Effector CD4-positive, alpha-beta T cell (primary cell): ENCODE measurements at places on chromosomes 5 and 9.

DNA sequence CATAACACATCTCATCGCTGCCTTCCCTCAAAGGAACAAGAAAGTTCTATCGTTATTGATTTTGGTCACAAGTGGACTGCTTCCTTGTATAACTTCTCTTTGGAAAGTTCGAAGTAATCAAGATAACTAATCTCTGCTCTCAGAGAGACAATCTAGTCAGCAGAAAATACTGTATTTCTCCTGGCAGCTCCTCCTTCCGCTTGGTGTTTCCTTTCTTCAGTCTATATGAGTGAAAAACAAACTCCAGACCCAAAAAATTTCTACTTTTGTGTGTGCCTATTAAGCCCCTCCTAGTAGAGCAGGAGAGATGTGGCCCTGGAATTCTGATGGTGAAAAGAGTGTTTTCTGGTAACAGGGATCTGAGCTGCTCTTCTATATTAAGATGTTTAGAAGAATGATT, 24.5 kb downstream of the OSTF1 start:
- no peak for DNase-seq

GRCh38 chr9:2725898-2726649, 8.8 kb downstream of the KCNV2 start:
- DNase-seq: no peak

GRCh38 chr5:177353093-177353492, 1.6 kb upstream of the LMAN2 start:
- no peak for DNase-seq

- no peak for DNase-seq
Measured at GRCh38 chr5:43244823-43245565, 53.0 kb downstream of the NIM1K start.

GRCh38 chr5:156407251-156407650, 80.3 kb downstream of the SGCD start:
- no peak for DNase-seq

DNA sequence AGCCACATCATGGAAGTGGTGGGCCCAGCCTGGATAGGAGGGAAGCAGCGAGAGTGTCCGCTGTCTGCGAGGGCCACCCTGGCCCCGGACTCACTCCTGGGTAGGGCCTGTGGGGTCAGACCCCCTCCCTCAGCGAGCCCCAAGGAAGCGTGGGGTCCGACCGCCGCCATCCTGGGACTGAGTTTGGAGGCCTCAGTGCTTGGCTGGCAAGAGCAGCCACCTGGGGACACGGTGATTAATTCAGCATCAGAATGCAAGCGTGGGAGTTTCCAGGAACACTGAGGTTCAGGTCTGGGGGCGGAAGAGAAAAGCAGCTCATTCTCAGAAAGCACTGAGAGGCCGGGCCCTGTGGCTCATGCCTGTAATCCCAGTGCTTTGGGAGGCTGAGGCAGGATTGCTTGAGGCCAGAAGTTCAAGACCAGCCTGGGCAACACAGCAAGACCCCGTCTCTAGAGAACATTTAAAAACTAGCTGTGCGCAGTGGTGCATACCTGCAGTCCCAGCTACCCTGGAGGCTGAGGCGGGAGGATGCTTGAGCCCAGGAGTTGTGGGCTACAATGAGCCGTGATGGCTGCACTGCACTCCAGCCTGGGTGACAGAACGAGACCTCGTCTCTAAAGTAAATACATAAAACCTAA, 18.3 kb upstream of the CAMSAP1 start:
- no peak for DNase-seq

DNA sequence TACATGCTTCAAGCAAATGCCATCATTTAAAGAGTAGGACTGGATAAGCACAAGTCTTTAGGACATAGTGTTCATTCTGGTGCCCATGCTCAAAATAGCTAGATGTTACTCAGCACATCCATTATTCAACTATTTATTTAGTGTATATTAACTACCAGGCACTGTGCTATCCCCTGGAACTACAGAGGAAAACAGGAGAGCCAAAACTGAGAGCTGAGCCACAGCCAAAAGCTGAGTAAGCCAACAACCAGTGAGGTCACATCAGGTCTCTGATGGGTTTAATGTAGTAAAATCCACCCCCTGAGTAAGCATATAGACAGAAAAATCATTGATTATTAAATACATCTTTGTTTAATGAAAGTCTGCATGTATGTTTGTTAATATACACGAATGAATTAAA, 469.3 kb upstream of the DMAC1 start:
- no peak for DNase-seq

DNA sequence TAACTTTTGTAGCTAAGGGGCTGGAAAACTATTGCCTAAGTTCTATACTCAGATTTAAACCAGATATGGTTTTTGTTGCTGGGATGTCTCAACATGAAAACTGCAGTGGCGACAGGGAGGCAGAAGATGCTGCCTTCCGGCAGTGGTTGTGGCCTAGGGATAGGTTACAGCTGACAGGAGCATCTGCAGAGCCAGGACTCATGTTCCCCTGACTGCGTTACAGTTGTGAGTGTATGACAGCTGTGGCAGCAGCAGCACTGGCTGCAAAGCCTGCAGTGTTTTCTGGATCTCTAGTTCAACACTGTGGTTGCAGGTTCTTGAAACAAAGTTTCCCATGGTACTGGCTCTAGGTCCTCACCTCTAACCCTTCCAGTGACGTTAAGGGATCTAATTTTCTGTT, 498.8 kb upstream of the CDH18 start:
- no peak for DNase-seq

DNA sequence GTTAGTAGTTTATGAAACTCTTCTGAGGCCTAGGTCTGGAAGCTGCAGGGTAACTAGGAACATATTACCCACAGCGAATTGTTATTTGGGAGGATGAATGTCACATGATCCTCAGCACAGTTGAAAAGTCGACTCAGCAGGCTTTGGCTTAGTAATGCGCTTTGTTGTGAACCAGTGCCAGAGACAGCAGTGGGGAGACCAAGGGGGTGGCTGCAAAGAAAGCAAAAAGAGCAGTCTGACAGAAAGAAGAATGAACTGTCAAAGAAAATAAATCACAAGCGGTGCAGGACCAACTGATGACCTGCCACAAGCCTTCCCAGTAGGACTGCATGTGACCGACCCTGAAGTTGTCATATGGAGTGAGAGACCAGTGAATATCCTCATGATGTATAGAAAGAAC, 170.0 kb downstream of the CCDC171 start:
- no peak for DNase-seq

DNA sequence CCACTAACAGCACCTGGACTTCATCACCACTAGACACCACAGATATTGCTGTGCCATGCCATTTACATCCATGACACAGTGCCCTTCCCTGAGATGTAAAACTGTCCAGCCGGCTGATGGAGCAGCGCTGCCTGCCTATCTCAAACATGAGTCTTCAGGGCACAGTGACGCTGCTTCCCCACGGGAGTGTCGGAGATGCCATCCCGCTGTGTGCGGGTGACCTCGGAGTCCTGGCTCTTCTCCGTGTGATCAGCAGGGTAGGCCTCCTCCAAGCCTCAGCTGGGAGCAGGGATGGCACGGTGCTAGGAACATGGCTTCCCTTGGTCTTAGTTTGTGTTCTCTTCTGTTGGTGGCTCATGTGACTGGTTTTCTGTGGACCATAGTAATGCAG, 130.3 kb upstream of the FAM120A start:
- no peak for DNase-seq

- no peak for DNase-seq
Measured at GRCh38 chr9:125407432-125407973, 145.9 kb downstream of the GAPVD1 start.

DNA sequence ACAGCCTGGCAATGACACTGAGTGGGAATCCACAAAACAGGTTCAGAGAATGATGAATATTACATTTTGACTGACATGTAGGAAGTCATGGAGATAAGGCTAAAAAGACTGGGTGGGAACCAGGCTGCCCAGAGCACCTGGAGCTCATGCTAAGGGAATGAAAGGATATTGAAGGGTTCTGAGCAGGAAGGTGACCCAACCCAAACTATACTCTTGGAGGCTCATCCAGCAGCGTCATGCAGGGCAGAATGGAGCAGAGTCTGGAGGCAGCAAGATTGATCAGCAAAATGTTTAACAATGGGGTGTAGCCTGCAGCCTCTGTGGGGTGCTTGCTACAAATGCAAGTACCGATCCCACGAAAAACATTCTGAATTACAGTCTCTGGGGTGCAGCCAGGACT, 120.2 kb downstream of the PSD2 start:
- no peak for DNase-seq

- no peak for DNase-seq
Measured at GRCh38 chr9:8262625-8263622, 463.3 kb upstream of the DMAC1 start.

- peak; percentile 81 for DNase-seq
Measured at GRCh38 chr9:98263482-98264357, 8.3 kb upstream of the TBC1D2 start.

DNA sequence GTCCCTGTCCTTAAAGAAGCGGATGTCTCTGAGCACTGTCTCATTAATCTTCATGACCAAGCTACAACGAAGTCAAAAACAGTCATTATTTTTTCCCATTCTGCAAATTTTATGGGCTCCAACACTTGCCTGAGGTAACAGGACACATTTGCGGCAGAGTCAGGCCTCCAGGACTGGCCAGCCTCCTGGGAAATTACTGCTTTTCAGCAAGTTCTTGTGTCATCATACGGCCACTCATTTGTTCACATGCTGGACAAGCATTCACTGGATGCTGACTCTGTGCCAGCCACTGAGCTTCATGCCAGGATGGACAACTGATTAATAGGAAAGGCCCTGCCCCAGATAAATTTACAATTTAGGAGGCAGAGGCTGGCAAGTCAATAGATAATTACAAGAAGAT, 305.7 kb downstream of the ACTL7B start:
- DNase-seq: no peak

- DNase-seq: no peak
Measured at GRCh38 chr9:119282476-119283077, 86.7 kb downstream of the BRINP1 start.

GRCh38 chr5:176837707-176838115, 27.4 kb downstream of the UNC5A start:
- DNase-seq: peak; percentile 51

- DNase-seq: no peak
Measured at GRCh38 chr5:100423330-100423729, 111.8 kb upstream of the FAM174A start.

DNA sequence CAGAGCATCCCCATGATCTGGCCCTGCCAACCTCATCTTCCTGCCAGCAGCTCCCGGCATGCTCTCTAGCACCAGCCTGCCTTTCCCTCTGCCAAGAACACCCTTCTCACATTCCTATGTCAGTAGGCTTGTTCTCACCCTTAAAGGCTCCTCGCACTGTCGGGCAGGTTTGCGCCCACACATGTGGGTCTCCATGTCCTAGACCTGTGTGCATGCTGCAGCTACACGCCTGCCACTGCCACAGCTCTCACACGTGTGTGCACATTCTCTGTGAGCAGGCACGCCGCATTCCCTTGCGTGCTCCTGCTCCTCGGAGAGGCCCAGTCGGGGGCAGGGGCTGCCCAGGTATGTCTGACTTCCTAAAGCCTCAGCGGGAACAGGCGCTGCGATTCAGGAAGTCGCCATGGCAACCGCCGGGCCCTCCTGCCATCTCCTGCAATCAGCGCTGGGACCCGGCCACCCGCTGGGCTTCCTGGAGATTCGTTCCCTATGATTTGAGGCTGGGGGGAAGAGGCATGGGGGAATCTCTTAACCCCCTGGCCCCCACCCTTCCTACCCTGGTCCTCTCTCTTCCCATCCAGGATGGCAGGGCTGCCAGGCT, 28.1 kb downstream of the NDUFA8 start:
- no peak for DNase-seq

DNA sequence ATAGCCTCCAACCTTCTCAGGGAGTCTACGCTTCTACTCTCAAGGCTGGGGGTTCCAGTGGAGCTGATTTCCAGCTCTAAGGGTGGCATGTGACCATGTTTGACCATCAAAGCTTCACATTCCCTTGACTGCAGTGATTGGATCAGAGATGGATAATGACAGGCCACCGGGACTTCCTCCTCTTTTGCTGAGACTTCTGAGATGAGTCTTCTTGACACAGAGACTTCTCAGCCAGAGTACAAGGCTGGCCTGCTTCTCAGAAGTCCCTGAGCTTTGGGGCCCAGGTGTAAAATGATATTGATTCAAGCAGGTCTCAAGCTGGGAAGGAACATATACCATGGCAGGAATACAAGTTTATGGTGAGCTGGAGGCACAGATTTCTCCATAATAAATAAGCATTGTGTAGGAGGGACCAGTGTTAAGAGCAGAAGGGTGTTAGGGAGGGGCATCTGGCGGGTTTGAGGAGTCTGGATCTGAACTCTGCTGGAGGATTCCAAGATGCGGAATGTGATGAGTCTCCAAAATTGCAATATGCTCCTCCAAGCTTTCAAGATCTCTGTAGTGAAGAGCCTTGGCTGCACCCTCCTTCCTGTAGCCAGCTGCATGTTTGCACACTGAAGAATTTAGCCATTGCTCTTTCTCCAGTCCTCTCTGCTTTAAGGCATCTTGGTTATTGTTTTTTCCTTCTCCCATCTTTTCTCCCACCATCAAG, 41.7 kb upstream of the HSD17B4 start:
- no peak for DNase-seq

DNA sequence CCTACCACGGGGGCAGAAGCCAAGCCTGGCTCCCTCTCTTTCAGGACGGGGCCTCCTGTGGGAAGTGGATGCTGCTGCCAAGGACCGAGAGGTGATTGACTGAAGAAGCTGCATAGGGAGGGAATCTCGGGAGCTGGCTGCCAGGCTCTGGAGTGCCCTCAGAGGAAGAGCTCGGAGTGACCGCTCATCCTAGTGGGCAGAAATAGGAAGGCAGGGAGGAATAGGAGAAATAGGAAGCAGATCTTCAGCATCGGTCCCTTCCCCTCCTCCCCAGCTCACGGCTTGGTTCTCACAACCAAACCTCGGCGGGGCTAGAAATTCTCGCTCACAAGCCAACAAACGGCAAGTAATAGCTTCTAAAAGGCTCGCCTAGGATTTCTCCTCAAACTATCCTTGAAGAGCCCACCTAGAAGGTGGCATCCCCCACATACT, 159.9 kb upstream of the RAI14 start:
- DNase-seq: no peak
